ENCODE measurements at places on chromosomes 5 and 9.

DNA sequence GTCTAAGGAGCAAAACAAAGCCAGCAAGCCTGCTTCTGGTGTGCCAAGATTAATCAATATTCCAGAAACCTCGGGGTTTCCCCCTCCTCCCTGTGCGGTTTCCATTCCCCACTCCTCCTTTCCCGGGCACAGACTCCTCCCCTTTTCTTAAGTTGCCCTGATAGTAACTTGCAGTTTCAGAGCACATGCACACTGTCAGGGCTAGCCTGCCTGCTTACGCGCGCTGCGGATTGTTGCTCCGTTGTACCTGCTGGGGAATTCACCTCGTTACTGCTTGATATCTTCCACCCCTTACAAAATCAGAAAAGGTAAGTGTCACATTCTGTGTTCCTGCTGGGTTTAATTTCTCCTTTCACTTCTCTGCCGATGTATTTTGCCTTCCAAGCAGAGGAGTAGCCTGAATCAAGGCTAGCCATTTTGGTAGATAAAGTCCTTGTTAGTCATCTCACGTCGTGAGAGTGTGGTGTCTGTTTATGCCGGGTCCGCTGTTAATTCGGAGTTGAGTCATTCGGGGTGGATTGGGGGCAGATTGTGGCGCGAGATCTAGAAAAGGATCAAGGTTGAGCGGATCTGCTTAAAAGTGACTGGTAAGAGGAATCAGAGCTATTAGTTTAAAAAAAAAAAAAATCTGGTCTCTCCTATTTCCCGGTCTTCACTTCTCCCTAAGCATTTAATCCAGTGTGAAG lies at the start of gene SLC1A3:
TSS of gene SLC1A3 (plus strand) at position 179 of the 686 bp plus-strand sequence. CDS start 1,818 bp downstream, outside the sequence.
- DNase-seq: no peak

DNA sequence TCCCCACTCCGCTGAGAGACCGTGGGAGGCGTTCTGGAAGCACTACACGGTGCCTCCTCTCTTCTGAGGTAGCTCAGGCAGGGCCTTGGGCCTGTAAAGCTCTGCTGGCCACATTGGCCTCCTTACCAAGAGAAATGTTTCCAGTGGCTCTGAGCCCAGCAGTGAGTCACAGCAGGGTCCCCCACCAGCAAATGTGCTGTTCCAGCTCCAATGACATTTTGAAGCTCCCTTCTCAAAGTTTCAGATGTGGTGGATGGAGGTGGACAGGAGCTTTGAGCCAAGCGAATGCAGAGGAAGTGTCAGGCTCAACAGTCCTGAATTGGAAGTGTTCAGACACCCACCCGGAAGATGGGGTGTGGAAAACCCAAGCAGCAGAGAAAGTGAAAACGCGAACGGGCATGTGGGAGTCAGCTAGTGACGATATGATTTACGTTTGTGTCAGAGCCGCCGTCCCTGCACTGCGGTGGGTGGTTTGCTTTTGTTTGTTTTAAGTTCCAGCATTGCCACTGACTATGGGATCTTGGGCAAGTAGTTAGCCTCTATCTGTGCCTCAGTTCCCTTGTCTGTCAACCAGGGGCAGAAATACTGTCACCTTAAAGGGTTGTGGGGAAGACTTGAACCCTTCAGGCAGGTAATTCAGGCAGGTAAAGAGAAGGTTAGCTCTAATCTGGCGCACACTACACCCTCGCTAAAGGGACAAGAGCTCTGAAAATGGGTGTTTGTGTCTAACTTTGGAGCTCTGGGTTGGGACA lies 38.2 kb downstream of the C5orf15 start:
- DNase-seq: peak; percentile 73

GRCh38 chr5:180463216-180463900 lies 30.8 kb upstream of the CNOT6 start:
- no peak for DNase-seq

DNA sequence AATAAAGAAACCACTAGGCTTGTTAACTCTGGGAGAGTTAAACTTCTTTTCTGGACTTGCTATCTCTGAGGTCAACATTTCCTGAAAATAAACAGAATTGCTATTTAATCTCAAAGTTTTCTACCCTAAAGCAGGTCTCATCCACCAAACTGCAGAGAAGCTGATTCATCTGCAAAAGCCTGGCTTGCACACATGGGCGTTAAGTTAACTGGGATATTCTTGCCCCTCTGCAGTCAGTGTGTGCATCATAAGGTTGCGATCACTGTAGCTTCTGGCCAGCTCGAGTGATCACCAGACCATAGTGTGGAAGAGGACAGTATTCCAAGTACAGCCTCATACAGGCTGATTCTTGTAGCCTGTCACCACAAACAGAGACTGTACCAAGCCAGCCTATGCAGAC lies 99.2 kb downstream of the SPOCK1 start:
- DNase-seq: no peak

GRCh38 chr5:73735032-73735734 lies 109.2 kb downstream of the ARHGEF28 start:
- DNase-seq: no peak

- no peak for DNase-seq
These were observed 28.2 kb downstream of the LPCAT1 start for GRCh38 chr5:1495525-1495897.

DNA sequence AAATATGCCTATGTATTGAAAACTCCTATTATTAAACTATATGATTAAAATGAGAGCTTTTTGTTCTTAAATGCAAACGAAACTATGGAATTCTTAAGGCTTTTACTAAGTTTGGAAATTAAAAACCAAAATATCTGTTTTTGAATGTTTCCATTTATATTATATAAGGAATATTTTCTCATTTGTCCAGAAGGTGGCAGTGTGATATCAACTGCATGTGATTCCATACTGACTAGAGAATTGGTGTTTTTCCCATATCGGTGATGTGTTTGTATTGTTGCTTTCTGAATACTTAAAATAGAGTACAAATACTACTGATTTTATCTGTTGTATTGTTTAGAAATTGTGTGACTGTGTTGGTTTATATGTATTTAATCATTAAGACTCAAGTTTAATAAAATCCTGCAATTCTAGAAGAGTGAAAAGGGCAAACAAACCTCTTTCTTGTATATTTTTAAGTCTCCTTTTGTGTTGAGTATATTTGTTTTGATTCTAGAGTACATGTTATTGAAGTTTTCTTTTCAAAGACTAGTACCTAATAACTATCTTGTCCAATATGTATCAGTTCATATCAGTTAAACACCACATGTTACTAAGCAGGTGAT lies 320.8 kb downstream of the CCDC171 start:
- DNase-seq: no peak

- no peak for DNase-seq
These were observed 34.5 kb upstream of the LCP2 start for GRCh38 chr5:170332058-170332457.

GRCh38 chr5:173490681-173491080 lies 125.8 kb downstream of the BOD1 start:
- DNase-seq: no peak

DNA sequence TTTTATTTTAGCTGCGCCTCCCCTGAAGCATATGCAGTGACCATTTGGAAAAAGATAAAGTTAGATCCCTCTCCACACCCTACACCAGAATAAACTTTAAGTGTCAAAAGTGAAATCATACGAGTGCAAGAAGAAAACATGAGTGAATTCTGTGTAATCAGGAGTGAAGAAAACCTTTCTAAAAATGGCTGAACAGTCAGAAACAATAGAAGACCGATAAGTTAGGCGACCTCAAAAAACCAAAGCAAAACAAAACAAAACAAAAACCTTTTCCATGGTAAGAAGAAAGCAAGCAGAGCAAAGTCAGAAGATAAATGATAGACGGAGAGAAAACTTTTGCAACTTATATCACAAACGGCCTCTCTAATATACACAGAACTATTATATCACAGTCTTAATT lies 16.6 kb upstream of the TSC1 start:
- no peak for DNase-seq

DNA sequence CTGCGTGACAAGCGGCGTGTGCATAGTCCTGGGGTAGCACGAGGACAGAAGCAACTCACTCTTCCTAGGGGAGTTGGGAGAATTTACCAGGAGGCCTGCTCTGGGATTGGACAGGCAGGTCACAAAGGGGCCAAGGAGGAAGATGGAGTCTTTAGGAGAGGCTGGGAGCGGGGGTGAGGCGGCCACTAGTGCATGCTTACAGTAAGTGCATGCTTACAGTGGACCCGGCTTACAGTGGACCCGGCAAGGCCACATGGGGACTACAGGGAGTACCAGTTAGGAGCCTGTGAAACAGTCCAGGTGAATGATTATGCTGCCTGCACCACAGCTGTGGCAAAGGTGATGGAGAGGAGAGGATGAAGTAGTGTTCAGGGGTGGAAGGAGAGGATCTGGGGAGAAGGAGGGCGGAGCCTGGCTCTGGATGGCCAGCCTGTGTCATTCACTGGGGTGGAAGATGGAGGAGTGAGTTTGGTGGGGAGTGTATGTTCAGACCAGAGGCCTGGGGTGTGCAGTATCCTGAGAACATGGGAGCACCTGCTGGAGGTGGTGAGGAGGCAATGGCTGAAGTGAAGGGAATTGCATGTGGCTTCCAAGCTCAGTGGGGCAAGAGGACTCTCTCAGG lies 78.7 kb downstream of the CRB2 start:
- no peak for DNase-seq

- DNase-seq: no peak
These were observed 79.2 kb downstream of the SEMA5A start for GRCh38 chr5:9466697-9467096.

DNA sequence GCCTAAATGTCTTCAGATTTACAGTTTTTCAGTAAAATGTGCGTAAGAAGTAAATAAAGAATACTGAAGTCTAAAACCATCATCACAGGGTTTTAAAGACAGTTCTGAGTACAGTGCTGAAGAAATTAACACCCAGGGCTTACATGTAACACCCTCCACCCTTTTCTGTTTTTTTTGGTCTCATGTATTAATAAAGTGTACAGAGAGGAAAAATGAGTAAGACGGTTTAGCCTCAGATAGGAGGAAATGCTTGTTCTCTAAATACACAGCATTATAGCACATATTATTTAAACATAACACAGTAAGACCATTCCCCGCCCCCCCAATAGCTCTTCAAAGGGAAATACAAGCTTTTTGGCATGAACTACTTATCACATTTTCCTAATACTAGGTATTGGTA lies 119.3 kb downstream of the CHSY3 start:
- DNase-seq: no peak

- DNase-seq: no peak
These were observed 212.7 kb upstream of the SMC2 start for GRCh38 chr9:103881419-103881818.

DNA sequence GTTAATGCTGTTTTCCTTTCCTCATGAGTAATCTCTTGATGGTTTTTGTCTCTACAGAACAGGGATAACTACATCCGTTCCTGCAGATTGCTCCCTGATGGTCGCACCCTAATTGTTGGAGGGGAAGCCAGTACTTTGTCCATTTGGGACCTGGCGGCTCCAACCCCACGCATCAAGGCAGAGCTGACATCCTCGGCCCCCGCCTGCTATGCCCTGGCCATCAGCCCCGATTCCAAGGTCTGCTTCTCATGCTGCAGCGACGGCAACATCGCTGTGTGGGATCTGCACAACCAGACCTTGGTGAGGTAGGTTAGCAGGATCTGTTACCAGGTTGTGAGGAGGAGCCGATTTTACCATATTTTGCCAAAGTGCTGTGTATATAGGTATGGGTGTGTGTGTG lies 148.2 kb downstream of the TLE4 start:
- no peak for DNase-seq

- no peak for DNase-seq
These were observed 4.0 kb upstream of the EXOSC2 start for GRCh38 chr9:130689572-130689936.

- DNase-seq: no peak
These were observed 197.5 kb downstream of the PALM2AKAP2 start for GRCh38 chr9:109977521-109977920.

DNA sequence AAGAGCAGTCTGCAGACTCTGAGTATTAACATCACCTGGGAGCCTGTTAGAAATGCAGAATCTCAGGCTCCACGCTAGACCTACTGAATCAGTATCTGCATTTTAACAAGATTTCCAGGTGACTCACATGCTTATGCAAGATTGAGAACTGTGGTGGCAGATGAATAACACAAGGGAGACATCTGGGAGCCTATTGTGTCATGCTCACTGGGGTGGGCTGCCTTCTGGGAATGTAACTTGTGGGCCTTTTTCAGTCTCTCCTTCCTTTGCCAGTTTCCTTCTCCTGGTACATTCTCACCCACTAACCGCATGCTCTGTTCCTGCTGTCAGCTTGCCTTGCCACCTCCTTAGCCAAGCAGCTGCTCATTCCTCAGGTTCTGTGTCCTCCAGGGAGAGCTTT lies 176.6 kb upstream of the C9orf72 start:
- DNase-seq: no peak

GRCh38 chr9:107460153-107461023 lies 29.2 kb downstream of the KLF4 start:
- no peak for DNase-seq

- DNase-seq: no peak
These were observed 26.4 kb downstream of the ZFAND5 start for GRCh38 chr9:72338631-72339030.

DNA sequence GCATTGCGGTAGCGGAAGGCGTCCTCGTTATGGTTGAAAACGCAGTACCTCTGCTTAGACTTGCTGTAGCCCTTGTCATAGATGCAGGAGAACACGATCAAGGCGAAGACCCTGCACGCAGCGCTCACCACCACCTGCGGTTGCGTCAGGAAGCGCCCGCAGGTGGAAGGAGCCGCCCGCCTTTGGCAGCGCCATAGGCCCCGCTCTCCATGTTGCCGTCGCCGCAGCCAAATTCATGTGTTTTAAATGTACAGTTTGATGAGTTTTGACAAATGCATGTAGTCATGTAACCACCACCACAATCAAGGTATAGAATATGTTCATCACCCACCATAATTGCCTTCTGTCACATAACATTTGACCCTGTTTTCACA lies 84.9 kb upstream of the CEP78 start:
- DNase-seq: no peak

GRCh38 chr5:113255579-113256386 lies 179.0 kb downstream of the TSSK1B start:
- DNase-seq: no peak

DNA sequence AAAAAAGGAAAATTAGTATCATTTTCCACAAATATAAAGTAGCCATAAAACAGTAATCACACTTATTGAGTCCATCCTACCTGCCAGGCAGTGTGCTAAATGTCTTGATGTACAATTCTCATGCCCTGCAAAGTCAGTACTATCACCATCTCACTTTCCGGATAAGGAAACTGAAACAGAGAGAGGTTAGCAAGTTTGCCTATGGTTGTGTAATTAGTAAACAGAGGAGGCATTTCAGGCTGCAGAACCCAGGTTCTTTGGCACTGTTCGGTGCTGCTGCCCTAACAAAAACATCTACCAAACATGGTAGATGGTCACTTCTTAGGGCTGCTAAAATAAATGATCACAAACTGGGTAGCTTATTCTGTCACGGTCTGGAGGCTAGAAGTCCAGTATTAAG lies 22.6 kb downstream of the PLAC8L1 start:
- DNase-seq: no peak

Data from activated CD4-positive, alpha-beta T cell treated with anti-CD3 and anti-CD28 coated beads, Interleukin-2, amount 50 U/mL, for 24 hours (primary cell).